ENCODE measurements at places on chromosomes 5 and 9. TPM values are rescaled to one million over a fixed set of nuclear protein-coding genes. Genes with fewer than 3 reads are reported as not detected.

The DNAI1 gene
- not detected for total RNA-seq

The DAB2IP gene
- total RNA-seq, result 10.1 TPM

The PDLIM7 gene
- total RNA-seq, result 220 TPM

The FAM163B gene
- not detected for total RNA-seq

The ELP1 gene
- total RNA-seq, result 26.9 TPM

The TRAF1 gene
- total RNA-seq, result 3.4 TPM

The PIP5K1B gene
- total RNA-seq, result not detected

The PROB1 gene
- total RNA-seq, result 1.5 TPM

The ROPN1L gene
- 0.45 TPM for total RNA-seq

The HRH2 gene
- total RNA-seq, result 0.17 TPM

The AQP7 gene
- not detected for total RNA-seq

The ALDOB gene
- not detected for total RNA-seq

The PTPRD gene
- total RNA-seq, result 1.3 TPM

The OR1L1 gene
- total RNA-seq, result not detected

The F12 gene
- 0.74 TPM for total RNA-seq

The CCL27 gene
- not detected for total RNA-seq

The TICAM2 gene
- 4.5 TPM for total RNA-seq

The NUTM2G gene
- not detected for total RNA-seq

The ARAP3 gene
- total RNA-seq, result 9.9 TPM

The OSMR gene
- 19.9 TPM for total RNA-seq

The SPEF2 gene
- total RNA-seq, result 1.0 TPM

The PCDHA1 gene
- total RNA-seq, result not detected

Data from bronchus fibroblast of lung (primary cell).